ENCODE measurements at places on chromosomes 2 and 18.
A peak's percentile ranks its signal among the peaks of the same experiment; 100 is the strongest.

DNA sequence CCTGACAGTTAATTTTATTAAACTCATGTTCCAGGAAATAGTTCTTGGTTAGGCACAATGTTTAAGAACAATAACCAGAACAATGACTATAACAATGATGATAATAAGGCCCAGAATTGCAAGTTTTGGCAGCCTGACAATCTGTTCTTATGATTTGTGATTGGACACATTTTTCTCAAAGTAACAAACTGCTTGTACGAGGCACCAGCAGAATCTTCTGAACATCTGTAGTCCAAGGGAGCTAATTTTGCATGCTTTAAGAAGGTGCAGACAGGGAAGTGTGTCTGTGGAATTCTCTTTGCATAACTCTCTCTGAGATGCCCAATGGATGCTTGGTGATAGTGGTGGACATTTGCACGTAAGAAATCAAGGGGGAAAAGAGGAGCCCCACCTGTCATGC, 709.3 kb downstream of the SLC4A3 start:
- ATAC-seq = peak; percentile 61

- no peak for ATAC-seq
Observed at GRCh38 chr2:49933711-49934110, 779.4 kb upstream of the FSHR start.

DNA sequence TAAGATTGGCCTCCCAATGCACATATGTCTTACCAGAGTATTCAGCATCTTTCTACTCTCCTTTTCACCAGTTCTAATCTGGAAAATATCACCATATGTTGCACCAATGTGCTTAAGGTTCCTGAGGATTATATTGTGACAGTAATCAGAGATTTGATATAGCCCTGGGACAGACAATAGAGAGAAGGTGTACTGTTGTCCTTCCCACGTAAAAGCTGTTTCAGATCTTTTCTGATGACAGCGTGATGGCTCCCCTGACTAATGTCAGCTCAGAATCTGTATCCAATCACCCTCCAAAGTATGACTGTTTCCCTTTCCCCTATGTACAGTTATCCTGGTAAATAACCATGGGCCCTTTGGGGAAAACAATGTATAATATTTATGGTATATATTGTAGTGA, 9.0 kb upstream of the MLPH start:
- ATAC-seq = no peak

DNA sequence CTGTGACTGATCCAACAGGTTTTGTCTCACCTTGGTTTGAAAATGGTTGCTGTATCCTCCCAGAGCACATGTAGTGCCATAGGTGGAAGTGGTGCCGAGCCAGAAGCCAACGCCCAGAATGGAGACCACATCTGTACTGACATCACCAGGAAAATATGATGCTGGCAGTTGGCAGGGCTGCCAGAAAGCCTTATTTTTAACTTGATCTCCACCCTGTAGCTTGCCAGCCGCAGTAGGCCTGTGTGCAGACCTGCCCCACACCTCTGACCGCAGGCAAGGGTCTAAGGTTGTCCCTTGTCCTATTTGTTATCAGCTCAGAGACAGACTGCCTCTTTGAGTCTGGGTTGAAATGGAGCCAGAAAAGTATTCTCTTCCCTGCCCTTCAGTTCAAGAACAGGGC, 123.5 kb upstream of the EML6 start:
- ATAC-seq = no peak

GRCh38 chr2:133733901-133734255, 165.6 kb upstream of the NCKAP5 start:
- ATAC-seq = no peak

GRCh38 chr2:214492152-214492551, 81.3 kb downstream of the VWC2L start:
- no peak for ATAC-seq

DNA sequence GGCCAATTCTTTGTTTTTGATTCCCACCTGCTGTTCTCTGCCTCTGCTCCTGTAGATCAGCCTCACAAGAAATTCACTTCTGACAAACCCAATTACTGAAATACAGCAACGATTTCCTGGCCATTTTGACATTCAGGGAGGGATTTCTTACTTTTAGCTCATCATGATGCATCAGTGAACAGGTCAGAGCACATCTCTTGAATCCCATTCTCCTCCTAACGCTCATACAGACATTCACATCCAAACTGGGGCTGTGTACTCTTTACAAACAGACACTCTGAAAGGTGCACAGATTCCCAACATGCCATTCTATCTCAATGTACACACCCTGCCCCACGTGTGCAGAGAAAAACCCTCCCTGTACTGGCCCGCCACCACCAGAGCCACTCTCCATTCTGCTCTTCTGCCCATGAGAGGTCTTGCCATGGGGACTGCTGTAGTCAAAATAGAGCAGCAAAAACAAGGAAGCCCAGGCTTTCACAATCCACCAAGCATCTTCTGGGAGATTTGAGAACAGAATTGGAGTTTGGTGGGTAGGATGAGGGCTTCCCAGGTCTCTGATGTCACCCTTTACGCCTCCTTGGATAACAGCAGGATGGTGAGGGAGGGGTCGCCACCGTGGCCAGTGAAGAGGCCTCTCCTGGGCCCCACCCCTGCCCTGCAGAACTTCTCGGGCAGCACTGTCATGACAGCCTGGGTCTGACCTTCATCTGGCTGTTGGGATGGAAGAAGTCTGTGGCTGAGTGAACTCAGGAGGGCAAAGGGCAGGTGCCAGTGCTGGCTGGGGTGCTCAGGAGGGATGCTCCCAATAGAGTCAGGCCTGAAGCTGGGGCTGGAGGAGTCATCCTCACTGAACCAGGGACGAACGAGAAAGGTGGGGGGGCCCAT, 41.9 kb upstream of the ZFP36L2 start:
- no peak for ATAC-seq

DNA sequence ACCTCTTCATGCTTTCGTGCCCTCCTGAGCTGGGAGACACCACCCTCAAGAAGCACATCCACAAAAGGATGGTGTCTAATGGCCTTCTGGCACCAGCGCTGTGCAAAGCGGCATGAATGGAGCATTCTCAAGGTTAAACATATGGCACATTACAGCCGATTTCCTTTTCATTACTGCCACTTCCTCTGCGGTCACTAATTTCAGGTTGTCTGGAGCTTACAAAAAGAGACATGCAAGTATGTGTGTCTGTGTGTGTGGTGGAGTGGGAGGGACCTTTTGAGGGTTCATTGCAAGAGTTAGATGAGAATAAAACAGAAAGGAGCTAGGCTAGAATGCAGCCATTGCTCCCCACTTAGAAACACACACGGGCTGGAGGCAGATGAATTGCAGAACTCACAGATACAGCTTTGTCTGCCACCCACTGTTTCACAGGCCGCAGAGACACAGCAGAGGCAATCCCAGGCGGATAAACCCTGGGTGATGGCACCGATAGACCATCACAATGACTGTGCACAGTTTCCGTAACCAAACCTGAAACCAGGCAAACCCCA, 76.0 kb downstream of the TGIF1 start:
- ATAC-seq = peak; percentile 29

DNA sequence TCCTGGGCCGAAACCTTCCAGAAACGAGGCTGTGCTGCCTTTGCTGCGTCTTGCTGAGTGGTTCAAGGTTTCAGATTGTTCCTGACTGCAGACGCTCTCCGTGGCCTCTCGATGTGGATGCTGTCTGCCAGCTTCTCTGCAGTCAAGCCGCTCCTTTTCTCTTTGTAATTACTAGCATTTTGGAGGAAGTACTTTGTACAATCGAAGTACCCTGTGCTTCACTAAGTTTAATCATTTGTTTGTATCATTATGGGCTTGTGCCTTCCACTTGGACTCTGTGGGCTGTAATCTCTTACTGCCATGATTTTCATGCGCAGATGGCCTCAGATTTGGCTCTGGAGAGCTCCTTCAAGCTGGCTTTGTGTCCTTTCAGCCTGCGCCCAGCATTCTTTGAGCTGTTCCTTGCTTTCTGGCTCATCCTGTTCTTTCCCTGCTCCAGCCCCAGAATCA, 49.3 kb downstream of the TRAF3IP1 start:
- no peak for ATAC-seq

DNA sequence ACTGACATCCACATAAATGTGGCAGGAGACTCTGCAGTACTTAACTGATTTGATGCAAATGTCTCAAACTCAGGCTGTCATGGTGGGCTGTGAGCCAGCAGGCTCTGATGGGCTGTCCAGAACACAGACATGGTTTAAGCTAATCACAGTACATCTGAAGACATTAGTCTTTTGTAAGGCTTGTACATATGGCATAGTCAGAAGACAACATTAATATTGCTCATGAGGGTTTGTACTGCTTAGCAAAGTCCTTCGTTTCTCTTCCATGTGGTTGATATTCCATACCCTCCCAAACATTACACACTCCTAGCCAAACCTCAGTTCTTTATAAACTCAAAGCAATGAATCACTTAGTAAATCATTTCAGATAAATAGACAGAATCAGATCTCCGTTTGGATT, 330.6 kb downstream of the RND3 start:
- no peak for ATAC-seq

- ATAC-seq = peak; percentile 83
Observed at GRCh38 chr2:15363142-15363541, 198.0 kb downstream of the NBAS start.

DNA sequence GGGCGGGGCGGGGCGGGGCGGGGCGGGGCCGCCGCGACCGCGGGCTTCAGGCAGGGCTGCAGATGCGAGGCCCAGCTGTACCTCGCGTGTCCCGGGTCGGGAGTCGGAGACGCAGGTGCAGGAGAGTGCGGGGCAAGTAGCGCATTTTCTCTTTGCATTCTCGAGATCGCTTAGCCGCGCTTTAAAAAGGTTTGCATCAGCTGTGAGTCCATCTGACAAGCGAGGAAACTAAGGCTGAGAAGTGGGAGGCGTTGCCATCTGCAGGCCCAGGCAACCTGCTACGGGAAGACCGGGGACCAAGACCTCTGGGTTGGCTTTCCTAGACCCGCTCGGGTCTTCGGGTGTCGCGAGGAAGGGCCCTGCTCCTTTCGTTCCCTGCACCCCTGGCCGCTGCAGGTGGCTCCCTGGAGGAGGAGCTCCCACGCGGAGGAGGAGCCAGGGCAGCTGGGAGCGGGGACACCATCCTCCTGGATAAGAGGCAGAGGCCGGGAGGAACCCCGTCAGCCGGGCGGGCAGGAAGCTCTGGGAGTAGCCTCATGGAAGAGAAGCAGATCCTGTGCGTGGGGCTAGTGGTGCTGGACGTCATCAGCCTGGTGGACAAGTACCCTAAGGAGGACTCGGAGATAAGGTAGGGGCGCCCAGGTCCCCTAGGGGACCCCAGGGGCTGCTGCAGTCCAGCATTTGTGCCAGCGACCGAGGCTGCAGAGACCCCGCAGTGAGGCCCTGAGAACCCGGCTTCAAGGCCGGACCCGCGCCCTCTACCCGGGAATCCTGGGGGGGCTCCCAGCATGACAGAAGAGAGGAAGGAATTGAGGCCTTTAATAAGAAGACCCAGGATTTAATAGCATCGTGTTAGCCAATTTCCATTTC, at the start of gene KHK:
Gene KHK, plus strand, starts transcription at position 49 of the 870 bp plus-strand sequence. Its CDS starts 488 bp downstream, at position 537.
- ATAC-seq = peak; percentile 49

DNA sequence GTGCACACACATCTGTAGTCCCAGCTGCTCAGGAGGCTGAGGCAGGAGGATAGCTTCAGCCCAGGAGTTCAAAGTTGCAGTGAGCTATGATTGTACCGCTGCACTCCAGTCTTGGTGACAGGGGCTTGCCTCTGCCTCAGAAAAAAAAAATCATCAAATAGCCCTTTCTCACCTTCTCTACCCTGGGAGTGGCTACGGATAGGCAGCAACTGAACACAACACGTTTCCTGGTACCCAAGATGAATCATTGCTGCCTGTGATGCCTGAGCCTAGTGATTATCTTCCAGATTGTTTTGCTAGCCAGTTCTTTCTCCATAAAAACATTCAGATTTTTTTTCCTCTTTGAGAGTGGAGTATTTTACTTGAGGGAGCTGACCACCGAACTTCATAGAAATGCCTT, 13.5 kb downstream of the INPP4A start:
- ATAC-seq = no peak

- ATAC-seq = no peak
Observed at GRCh38 chr2:144067506-144067905, 452.4 kb downstream of the ZEB2 start.

DNA sequence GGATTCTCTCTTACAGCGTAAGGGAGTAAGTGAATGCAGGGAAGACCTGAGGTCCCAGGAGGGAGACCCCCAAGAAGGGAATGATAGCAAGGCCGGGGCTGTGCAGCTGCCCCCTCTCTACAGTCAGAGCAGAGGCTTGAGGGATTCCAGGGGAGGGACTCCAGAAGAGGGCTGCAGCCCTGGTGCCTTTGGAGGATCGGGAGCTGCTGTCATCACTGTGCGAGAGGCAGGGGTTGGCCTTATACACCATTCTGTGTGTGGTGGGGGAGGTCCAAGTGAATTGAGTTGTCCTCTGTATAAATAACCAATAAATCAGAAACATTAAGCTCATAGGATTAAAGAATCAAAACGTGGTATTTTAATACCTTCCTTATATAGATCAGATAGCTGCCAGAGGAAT, 114.9 kb downstream of the GLI2 start:
- ATAC-seq = no peak

- no peak for ATAC-seq
Observed at GRCh38 chr2:42474765-42475454, 18.9 kb downstream of the KCNG3 start.

DNA sequence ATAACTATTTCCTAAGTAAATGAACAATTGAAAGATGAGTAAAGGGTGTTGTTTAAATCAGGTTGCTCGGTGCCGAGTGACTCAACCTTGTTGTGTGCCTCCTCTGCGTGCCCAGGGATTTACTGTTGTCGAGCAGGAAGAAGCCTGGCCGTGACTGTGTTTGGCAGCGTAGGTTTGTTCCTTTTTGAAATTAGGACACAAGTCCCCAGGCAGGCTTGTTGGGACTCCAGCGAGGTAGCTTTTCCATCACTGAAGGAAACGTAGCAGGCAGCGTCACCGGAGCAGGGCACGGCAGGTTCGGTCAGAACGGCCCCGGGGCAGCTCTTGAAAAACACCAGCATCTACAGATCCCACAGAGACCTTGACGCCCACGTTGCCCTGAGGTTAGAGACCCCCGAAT, 48.6 kb downstream of the TMEM18 start:
- no peak for ATAC-seq

- ATAC-seq = no peak
Observed at GRCh38 chr2:232389327-232389726, 10.8 kb downstream of the ALPP start.

GRCh38 chr2:76749858-76750257, 772.3 kb downstream of the LRRTM4 start:
- ATAC-seq = no peak

GRCh38 chr2:179104736-179105135, 54.8 kb upstream of the CCDC141 start:
- ATAC-seq = peak; percentile 32

- ATAC-seq = no peak
Observed at GRCh38 chr2:221422516-221423209, 149.4 kb downstream of the EPHA4 start.

DNA sequence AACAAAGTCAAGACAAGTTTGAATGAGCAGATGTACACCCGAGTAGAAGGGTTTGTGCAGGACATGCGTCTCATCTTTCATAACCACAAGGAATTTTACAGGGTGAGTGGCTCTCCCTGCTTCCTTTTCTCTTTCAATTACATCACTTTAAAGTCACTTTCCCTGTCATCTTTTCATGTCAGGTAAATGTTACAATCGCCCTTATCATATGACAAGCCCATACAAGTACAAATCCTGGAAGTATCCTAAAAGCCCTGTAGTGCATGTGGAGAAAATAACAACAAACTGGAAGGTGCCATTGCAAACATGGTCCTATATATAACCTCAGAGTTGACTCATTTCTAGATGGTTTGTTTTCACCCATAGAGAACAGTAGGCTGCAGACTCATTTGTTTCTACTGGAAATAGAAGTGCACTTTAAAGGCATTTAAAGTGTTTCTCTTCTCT, 126.0 kb downstream of the SP100 start:
- no peak for ATAC-seq

Measured in SK-N-SH treated with all-trans-retinoic acid at 6 μM for 48 hours (cell line).